ENCODE measurements at places on chromosomes 13 and 19.

- no peak for DNase-seq
These were observed 161.6 kb downstream of the KDM4B start for GRCh38 chr19:5130371-5131030.

- DNase-seq = no peak
These were observed 43.9 kb upstream of the PEG3 start for GRCh38 chr19:56884441-56884840.

- no peak for DNase-seq
These were observed 15.7 kb upstream of the B3GNT3 start for GRCh38 chr19:17778968-17779929.

DNA sequence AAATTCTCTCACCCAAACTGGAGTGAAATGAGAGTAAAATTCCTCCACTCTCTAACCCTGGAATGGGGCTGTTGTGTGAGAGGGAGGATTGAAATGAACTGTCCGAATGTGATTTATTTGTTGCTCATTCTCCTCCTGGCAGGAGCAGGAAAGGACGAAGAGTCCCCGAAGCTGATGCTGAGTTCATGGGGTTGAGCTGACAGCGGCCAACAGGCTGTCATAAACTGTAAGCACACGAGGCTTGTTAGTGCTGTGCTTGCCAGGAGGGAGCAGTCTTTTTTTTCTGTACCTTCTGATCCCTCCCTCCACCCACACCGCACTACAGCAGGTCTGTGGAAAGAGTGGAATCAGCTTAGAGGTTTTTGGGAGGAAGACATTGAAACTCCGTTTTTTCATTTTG lies 33.1 kb upstream of the ZNF331 start:
- no peak for DNase-seq

GRCh38 chr13:53068585-53069520 lies 40.2 kb downstream of the OLFM4 start:
- DNase-seq = no peak

- peak; percentile 82 for DNase-seq
These were observed 3.0 kb downstream of the PRKD2 start for GRCh38 chr19:46713781-46714443.

DNA sequence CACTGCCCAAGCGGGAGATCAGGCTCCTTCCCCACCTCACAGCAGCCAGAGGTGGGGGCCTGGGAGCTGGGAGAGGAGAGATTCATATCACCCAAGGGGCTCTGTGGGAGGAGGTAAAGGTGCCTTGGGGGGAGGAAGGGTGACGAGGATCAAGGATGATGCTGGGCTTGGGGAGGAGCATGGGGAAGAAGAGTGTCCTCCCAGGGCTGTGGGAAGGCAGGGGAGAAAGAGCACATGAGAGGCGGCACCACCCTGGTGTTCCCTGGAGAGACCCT lies 82.7 kb downstream of the ANKRD10 start:
- DNase-seq = no peak

GRCh38 chr13:43240278-43240677 lies 216.9 kb downstream of the DNAJC15 start:
- no peak for DNase-seq

GRCh38 chr13:94192431-94192975 lies 287.0 kb downstream of the DCT start:
- DNase-seq = no peak

DNA sequence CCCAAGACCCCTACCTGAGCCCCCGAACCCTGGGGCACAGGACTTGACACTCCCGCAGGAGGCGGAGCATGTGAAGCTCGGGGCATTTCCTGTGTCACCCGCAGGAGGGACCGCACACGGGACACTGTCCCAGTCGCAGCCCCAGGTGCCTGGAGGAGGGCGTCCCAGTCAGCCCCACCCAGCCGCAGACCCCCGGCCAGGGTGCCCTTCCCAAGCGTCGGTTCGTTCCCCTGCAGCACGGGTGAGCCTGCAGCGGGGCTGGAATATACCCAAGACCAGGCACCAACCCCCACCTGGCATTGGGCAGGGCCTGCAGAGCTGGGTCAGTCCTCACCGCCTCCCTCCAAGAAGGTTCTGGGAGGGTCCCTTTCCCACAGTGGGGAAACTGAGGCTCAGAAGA lies 21.6 kb downstream of the TCF3 start:
- DNase-seq = no peak

DNA sequence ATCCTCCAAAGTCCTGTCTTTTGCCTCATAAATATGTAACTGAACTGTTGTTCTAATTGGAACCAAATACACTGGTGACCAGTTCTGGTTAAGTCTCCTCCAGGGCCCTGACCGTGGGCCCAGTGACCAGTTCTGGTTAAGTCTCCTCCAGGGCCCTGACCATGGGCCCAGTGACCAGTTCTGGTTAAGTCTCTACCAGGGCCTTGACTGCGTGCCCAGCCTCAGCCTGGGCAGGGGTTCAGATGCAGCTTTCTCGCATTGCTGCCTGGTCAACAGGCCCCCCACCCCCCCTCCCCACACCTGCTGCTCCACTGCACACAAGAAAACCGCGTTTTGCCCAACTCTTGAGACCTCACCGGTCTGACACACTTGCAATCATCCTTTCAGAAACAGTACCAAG lies 3.8 kb upstream of the GRTP1 start:
- DNase-seq = peak; percentile 6

DNA sequence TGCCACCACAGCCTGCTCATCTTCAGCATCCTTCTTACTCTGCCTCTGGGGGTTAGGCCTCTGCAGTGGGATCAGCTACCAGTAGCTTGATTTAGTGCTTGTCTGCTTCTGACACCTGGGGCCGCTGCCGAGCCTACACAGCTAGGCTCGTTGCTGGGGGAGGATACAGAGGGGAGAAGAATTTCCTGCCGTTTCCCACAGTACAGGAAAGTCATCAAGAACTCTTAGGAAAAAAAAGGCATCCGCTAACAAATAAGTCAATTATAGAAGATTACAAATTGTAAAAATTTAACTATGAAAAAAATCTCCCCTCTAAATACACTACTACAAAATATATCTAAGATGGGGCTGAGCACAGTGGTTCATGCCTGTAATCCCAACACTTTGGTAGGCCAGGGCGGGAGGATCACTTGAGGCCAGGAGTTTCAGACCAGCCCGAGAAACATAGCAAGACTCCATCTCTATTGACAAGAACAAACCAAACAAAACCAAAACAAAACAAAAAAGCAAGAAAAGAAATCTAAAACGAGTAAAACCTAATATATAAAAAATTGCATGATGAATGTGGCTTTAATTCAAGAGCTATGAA lies 26.7 kb downstream of the LATS2 start:
- DNase-seq = no peak

DNA sequence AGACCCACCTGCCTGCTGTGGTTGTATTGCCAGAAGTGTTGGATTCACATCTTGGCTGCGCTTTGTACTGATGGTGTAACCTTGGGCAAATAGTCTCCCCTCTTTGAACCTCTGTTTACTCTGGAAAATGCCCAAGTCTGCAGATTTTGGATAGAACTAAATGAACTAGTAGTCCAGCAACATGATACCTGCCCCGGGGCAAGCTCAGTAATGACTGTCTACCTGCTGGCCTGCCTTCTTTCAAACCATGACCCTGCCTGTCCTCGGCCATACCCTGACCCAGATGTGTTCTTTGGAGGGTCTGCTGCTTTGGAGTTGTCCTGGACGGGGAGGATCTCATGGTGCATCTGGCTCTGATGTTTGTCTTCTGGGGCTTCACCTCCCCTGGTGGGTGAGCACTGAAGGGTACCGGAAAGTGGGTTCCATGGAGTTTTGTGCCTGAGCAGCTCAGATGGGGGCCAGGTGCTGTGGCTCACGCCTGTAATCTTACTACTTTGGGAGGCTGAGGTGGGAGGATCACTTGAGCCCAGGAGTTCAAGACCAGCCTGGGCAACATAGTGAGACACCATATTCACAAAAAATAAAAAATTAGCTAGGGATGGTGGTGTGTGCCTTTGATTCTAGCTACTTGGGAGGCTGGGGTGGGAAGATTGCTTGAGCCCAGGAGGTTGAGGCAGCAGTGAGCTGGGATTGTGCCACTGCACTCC lies 59.5 kb downstream of the TNFRSF19 start:
- DNase-seq = no peak

DNA sequence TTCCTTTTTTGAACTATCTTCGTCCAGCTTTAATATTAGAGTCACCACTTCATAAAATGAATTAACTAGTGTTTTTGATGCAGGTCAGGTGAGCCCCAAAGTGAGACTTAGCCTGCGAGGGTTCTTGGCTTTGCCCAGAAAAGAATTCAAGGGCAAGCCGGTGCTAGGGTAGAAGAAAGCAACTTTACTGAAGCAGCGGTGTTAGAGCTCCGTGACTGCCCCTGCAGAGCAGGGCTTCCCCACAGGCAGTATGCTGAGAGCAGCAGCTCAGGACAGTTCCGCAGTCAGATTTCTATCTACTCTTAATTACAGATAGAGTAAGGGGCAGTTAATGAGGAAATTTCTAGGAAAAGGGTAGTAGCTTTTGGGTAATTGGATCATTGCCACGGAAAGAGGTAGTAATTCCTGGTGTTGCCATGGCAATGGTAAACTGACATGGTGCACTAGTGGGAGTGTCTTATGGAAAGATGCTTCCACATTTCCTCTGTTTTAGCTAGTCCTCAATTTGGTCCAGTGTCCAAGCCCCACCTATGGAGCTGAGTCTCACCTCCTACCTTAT lies 432.2 kb upstream of the ZNF507 start:
- no peak for DNase-seq

DNA sequence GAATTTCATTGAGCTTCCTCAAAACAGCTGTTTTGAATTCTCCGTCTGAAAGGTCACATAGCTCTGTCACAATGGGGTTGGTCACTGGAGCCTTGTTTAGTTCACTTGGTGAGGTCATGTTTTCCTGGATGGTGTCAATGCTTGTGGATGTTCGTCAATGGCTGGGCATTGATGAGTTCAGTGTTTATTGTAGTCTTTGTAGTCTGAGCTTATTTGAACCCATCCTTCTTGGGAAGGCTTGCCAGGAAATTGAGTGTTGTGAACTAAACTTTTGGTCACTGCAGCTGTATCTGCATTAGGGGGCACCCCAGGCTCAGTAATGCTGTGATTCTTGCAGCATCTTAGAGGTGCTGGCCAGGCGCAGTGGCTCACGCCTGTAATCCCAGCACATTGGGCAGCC lies 22.0 kb downstream of the BLOC1S3 start:
- no peak for DNase-seq

- no peak for DNase-seq
These were observed 60.9 kb downstream of the STARD13 start for GRCh38 chr13:33224686-33225085.

DNA sequence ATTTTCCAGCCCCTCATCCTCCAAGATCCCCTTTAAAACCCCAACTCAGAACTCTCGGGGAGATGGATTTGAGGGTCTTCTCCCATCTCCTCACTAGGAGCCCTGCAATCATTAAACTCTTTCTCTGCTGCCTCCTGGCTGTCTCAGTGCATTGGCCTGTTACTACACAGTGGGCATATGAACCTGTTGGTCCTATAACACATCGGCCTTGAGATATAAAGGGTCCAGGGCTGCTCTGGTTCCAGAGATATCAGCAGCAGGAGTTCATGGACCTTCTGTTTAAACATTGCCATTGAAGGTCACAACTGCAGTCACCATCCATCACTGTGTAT lies 3.8 kb upstream of the METTL21C start:
- DNase-seq = no peak

- no peak for DNase-seq
These were observed 35.4 kb upstream of the UQCRFS1 start for GRCh38 chr19:29248332-29248844.

DNA sequence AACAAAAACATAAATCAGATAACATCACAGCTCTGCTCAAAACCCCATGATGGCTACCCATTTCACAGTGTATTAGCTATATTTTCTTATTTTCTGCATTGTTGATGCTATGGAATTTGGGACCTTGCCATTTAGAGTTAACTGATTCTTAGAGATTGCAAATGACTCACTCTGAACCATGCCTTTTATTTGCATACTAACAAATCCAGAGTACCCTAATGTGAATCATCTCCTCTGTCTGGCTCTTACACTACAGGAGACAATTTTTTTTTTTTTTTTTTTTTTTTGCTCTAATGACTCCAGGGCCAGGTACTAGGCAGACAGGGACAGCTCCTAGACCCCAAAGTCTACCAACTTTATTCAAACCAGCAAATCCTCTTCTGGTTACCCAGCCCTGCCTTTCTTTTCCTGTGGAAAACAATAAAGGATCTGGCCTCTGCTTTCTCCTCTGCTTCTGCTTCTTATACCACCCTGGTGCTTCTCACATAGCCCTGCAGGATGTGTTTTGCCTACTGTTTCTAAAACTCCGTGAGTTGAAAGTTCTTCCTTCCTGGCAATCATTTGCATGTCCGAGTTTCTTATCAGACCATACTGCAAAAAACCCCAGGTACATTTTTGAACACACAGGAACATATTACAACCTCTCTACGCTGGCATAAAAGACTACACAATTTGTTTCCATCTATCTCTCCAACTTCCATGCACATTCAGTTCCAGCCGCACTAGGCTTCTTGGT lies 10.6 kb upstream of the ZNF460 start:
- no peak for DNase-seq

DNA sequence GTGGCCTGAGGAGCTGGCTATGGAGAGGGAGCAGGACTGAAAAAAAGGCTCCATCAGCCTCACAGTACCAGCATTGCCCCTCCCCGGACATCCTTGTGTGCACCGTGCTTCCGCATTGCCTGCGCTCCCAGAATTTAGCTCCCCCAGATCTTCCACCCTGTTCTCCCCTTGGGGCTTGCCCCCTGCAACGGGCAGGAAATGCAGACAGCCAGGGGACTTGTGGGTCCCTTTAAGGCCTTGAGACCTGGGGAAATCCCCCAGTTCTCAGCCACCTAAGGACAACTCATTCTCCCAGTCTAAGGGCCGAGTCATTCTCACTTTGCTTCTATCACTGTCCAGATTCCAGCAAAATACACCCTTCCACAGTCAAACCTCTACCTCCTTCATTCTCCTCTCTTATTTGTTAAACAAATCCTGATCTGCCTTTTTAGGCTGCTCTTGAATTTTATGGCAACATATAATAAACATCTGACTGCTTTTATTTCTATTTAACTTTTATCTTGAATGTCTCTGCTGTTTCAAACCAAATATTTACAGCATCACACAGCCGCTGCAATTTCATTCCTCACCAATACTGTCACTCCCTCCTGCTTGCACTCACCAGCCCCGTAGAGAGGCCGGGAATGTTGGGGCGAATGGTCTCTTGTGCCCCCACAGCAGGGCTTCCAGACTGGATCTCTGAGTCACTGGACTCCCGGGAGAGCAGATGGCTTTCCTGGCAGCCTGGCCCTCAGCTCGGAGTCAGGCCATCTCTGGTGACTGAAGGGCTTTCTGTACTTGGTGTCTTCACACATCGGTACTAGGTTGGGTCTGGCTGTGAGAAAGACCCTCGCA lies 221.9 kb downstream of the TSHZ3 start:
- no peak for DNase-seq
